ENCODE measurements at places on chromosomes 3 and 15.

GRCh38 chr3:17817545-17817944, 75.1 kb upstream of the TBC1D5 start:
- no peaks in the 10 kb centered on the region for H3K36me3 ChIP-seq
- H3K4me3 ChIP-seq: no peak overlapping the region
- no peaks in the 10 kb centered on the region for H3K27me3 ChIP-seq
- DNase-seq: no peak
- H3K4me1 ChIP-seq: no peaks in the 10 kb centered on the region

DNA sequence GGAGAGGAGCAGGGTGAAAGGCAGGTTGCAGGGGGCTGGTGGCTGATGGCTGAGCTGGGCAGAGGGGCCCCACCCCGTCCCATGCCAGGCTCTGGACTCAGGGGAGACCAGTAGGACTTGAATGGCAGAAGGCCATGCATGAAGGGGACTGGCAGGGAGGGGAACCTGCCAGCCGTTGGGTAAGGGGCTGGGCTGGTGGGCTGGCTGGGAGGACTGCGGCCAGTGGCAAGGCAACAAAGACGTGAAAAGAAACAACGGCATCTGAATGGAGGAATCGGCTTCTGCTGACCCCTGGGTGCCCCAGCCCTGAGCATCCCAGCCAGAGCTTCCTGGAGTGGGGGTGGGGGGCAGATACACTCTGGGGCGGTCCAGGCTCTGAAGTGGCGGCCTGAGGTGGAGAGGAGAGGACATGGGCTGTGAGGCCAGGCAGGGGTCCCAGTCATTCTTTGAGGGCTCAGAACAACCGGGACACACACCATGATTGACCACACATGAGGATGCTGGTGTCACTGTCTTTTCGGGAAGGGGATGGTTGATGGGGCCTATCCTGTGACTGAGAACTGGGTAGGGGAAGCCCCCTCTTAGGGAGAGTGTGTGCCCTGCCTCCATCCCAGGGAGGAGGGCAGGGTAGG, 11.7 kb downstream of the GLYCTK start:
- no peaks in the 10 kb centered on the region for H3K36me3 ChIP-seq
- DNase-seq: no peak
- no peaks in the 10 kb centered on the region for H3K27me3 ChIP-seq
- peak overlapping the region; percentile 29 for H3K4me3 ChIP-seq

GRCh38 chr15:100651253-100651652, 48.9 kb downstream of the ASB7 start:
- no peak overlapping the region for H3K27ac ChIP-seq
- peaks cover 2% of the 10 kb centered on the region for H3K36me3 ChIP-seq
- no peak for DNase-seq
- no peak overlapping the region for H3K4me3 ChIP-seq
- no peaks in the 10 kb centered on the region for H3K27me3 ChIP-seq
- no peaks in the 10 kb centered on the region for H3K4me1 ChIP-seq

DNA sequence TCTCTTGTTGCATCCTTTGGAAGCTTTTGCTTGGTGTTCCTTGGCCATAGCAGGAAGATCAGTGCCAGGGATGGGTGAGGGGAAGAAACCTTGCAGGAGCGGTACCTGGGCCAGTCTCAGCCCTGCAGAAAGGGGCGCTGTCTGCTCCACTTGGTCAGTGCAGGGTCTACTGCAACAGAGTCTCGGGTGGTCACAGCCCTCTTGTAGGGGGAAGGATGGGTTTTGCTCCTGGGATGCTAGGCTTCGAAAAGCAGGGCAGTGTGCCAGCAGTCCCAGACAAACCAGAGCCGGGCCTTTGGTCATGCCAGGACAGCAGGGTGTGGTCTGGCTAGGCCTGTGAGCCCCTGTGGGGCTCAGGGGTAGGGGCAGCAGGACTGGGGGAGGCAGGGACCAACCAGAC, 186.7 kb downstream of the APBA2 start:
- H3K36me3 ChIP-seq: no peaks in the 10 kb centered on the region
- H3K27ac ChIP-seq: no peak overlapping the region
- no peak for DNase-seq
- no peaks in the 10 kb centered on the region for H3K27me3 ChIP-seq
- H3K4me1 ChIP-seq: no peaks in the 10 kb centered on the region

DNA sequence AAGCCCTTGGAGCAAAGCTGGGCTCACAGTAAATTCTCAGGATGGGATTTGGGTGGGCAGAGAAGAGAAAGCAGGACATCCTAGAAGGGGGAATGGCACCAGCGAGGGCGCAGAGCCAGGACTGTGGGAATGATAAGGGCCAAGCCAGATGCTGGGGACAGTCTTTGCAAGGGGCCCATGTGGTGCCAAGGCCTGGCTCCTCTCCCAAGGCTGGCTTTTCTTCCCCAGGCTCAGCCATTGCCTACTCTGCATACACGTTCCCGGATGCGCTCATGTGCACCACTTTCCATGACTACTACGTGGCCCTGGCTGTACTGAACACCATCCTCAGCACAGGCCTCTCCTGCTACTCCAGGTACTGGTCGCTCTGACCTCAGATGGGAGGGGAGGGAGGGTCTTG, 24.7 kb upstream of the KIF23 start:
- H3K4me3 ChIP-seq: no peak overlapping the region
- H3K27ac ChIP-seq: no peak overlapping the region
- peaks cover 14% of the 10 kb centered on the region for H3K4me1 ChIP-seq
- H3K36me3 ChIP-seq: no peaks in the 10 kb centered on the region
- no peak for DNase-seq
- H3K27me3 ChIP-seq: no peaks in the 10 kb centered on the region

DNA sequence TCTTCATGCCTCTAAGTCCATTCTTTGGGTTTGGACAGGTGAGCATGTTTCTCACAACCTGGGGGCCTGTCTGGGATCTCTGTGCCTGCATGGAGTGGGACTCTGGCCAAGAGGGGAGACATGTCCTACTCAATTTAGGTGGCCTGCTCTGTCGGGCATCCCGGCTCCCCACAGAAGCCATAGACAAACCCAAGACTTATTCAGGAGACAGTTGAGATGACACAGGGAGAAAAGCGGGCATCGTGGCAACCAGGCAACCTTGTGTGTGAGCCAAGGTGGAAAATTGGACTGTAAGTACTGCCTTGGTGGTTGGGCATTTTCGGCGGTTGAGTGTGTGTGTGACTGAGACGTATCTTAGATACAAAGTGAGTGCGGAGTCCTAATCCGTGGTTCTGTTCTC, 40.5 kb downstream of the PPCDC start:
- no peaks in the 10 kb centered on the region for H3K36me3 ChIP-seq
- peaks cover 5% of the 10 kb centered on the region for H3K4me1 ChIP-seq
- H3K4me3 ChIP-seq: no peak overlapping the region
- H3K27ac ChIP-seq: no peak overlapping the region
- DNase-seq: no peak

- no peaks in the 10 kb centered on the region for H3K27me3 ChIP-seq
- no peak overlapping the region for H3K27ac ChIP-seq
- H3K36me3 ChIP-seq: no peaks in the 10 kb centered on the region
- no peaks in the 10 kb centered on the region for H3K4me1 ChIP-seq
- no peak overlapping the region for H3K4me3 ChIP-seq
Measured at GRCh38 chr3:31379598-31379997, 153.1 kb upstream of the STT3B start.

- H3K27ac ChIP-seq: no peak overlapping the region
- H3K4me1 ChIP-seq: peaks cover 8% of the 10 kb centered on the region
- no peaks in the 10 kb centered on the region for H3K27me3 ChIP-seq
- H3K4me3 ChIP-seq: no peak overlapping the region
- no peaks in the 10 kb centered on the region for H3K36me3 ChIP-seq
Measured at GRCh38 chr15:63114465-63114864, 7.2 kb upstream of the LACTB start.
